ENCODE measurements at places on chromosomes 7 and 10. TPM values are rescaled to one million over a fixed set of nuclear protein-coding genes. Genes with fewer than 3 reads are reported as not detected.
A peak's percentile ranks its signal among the peaks of the same experiment; 100 is the strongest.

Gene SSBP1
- 55.0 TPM for polyA plus RNA-seq

Gene DTX2
- 2.0 TPM for polyA plus RNA-seq

Gene SFMBT2
- polyA plus RNA-seq = 0.06 TPM

GRCh38 chr10:36634916-36635315, 490.5 kb upstream of the ANKRD30A start:
- DNase-seq = peak; percentile 18

- DNase-seq = no peak
Measured at GRCh38 chr7:142337054-142338001, 79.5 kb upstream of the PRSS58 start.

Gene RAPGEF5
- not detected for polyA plus RNA-seq

GRCh38 chr10:60777696-60778213, 523 bp upstream of the CDK1 start:
- no peak for DNase-seq

DNA sequence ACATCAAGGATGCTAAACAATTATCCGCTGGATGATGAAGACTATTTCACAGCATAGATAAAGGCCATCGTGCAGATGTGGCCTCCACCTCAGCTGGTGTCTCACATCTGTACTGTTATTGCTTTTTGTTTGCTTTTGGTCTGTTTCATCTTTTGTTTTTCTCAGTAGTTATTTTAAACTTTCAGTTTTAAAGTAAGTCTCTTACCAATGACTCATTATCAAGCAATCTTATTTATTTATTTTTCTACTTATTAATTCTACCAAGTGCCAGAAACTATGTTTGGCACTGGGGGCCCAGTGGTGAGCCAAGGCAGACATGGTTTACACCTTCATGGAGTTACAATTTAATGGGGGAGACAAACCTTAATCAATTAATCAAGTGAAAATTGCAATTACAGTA, 250.9 kb upstream of the TMEM72 start:
- no peak for DNase-seq

Gene INMT
- polyA plus RNA-seq = 1.3 TPM

Gene PDGFA
- 17.4 TPM for polyA plus RNA-seq

DNA sequence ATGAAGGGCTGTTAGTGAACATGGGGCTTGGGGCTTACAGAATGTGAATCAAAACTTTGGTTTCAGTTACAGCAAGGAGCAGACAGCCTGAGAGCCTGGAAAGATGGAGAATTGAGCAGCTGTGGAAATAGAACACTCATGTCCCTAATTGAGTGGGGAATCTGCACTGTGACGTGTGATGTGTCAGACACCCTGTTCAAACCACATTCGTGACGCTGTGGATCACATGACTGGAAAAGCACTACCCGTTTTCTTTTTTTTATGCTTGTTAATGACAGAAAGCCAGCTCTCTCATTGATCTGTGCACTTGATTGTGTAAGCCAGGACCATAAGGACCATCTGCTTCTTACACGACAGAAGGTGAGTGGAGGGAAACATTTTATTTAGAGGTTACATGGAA, 15.1 kb upstream of the TBX20 start:
- no peak for DNase-seq

GRCh38 chr10:35058134-35058533, 32.0 kb downstream of the CUL2 start:
- DNase-seq = peak; percentile 73

- DNase-seq = no peak
Measured at GRCh38 chr7:45082031-45082830, 6.5 kb downstream of the NACAD start.

Gene C7orf57
- 0.07 TPM for polyA plus RNA-seq

Gene FAM237B
- polyA plus RNA-seq = not detected

- DNase-seq = no peak
Measured at GRCh38 chr10:93573051-93573909, 6.8 kb downstream of the FFAR4 start.

- DNase-seq = no peak
Measured at GRCh38 chr10:107546986-107547385, 382.5 kb upstream of the SORCS1 start.

DNA sequence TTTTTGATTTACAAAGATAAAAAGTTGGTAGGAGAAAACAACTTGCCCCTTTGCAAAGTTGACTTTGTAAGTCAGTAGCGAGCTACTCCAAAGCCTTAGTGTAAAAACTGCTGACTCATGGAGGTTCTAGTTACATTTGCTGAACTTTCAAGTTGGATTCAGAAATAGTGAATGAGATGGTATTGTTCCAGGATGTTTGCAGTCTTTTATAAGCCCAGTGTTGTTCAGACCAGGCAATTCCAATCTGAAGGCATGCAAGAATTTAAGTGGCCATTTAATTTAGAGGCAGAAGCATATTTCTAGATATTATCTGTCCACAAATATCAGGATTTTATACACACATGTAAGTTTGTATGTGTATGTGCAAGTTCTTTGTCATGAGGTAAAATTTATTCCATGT, 21.6 kb downstream of the TES start:
- DNase-seq = no peak

Gene GIMAP6
- not detected for polyA plus RNA-seq

Gene RHEB
- polyA plus RNA-seq = 45.4 TPM

Gene RPEL1
- polyA plus RNA-seq = not detected

Gene DNAJC1
- 33.2 TPM for polyA plus RNA-seq

DNA sequence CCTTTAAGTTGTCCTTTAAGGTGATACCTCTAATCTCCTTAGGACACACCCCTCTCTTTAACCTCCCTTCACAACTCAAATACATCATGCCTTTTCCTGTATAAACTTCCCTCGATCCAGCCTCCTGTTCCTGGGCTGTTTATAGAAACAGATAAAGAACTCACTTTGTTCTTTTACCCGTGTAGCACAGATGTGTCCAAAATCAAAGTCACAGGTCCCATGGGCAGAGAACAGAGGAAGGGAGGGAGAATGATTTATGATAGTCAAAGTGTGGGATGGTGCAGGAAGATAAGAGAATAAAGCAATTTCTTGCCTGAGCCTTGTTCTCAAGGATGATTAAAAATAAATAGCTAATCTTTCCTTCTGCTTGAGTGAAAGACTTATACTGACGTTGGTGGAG, 50.3 kb upstream of the CABCOCO1 start:
- no peak for DNase-seq

- DNase-seq = no peak
Measured at GRCh38 chr7:13028825-13029099, 341.3 kb downstream of the ARL4A start.

Gene AKR1C4
- not detected for polyA plus RNA-seq

DNA sequence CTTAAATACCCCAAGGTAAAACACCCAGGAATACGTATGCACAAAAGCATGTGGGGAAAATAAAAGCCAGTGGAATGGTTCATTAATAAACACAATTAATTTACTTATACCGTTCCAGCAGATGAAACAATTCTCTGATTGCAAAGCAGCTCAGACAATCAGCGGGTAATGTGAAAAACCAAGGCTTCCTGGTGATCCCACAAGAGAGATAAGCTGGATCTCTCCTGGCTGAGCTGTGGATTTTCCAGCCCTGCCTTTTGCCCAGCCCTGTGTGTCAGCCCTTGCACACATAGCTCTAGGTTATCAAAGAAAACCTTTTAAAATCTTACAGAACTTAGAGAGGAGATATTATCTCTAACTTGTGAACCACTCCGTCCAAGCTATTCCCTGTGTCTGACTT, 1010.7 kb upstream of the AUTS2 start:
- DNase-seq = no peak
